ENCODE measurements at places on chromosomes 5 and 9. TPM values are rescaled to one million over a fixed set of nuclear protein-coding genes. Genes with fewer than 3 reads are reported as not detected.

DNA sequence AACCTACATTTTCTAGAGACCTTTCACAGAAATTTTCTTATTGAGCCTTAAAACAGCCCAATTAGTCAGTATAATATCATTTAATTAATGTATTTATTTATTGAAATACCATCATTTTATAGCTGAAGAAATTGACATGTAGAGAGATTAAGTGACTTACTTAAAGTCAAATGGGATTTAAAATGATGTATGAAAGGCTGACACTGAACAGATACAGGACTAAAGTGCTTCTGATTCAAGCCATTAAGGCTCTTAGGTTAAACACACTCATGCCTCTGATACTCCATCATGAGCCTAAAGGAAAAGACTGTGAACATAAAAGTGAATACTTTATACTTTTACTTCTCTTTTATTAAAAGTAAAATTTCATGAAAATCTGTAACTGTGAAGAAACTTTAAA, 12.8 kb downstream of the C9orf72 start:
- no peaks in the 10 kb centered on the region for H3K27me3 ChIP-seq
- no peak for DNase-seq
- peaks cover 16% of the 10 kb centered on the region for H3K36me3 ChIP-seq
- H3K27ac ChIP-seq = no peak overlapping the region
- peaks cover 13% of the 10 kb centered on the region for H3K4me1 ChIP-seq

DNA sequence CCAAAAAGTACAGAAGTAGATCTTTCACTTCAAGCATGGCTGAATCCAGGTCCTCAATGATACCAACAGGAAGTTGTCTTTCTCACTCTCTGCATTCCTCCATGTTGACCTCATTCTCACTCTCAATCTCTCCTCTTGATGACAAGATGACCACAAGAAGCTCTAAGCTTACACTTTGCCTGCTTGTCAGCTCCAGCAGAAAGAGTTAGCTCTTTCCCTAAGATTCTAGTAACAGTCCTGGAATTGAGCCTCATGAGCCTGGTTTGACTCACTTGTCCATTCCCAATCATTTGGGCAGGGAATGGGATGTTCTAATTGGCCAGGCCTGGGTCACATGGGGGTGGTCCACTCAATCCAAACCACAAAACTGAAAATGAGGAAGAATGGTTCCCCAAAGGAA, 3.3 kb upstream of the CLTA start:
- H3K36me3 ChIP-seq = peaks cover 5% of the 10 kb centered on the region
- H3K4me3 ChIP-seq = no peak overlapping the region
- H3K27ac ChIP-seq = no peak overlapping the region
- peaks cover 5% of the 10 kb centered on the region for H3K27me3 ChIP-seq
- H3K4me1 ChIP-seq = peaks cover 16% of the 10 kb centered on the region
- DNase-seq = no peak

GRCh38 chr5:67286006-67286405, 89.4 kb upstream of the CD180 start:
- no peak for DNase-seq
- no peak overlapping the region for H3K27ac ChIP-seq
- H3K27me3 ChIP-seq = no peaks in the 10 kb centered on the region
- H3K4me3 ChIP-seq = no peak overlapping the region

- H3K27ac ChIP-seq = no peak overlapping the region
- DNase-seq = no peak
- H3K27me3 ChIP-seq = peaks cover 2% of the 10 kb centered on the region
- H3K4me1 ChIP-seq = no peaks in the 10 kb centered on the region
Observed at GRCh38 chr5:158117467-158118160, 258.7 kb upstream of the CLINT1 start.

- H3K36me3 ChIP-seq = no peaks in the 10 kb centered on the region
- H3K27me3 ChIP-seq = peaks cover 34% of the 10 kb centered on the region
- no peak for DNase-seq
- H3K4me1 ChIP-seq = no peaks in the 10 kb centered on the region
Observed at GRCh38 chr9:89595646-89596045, 9.2 kb upstream of the GADD45G start.

The HRH2 gene
- 70.4 TPM for total RNA-seq

Measured in activated CD4-positive, alpha-beta T cell treated with anti-CD3 and anti-CD28 coated beads, Interleukin-2, amount 10 ng/mL, durations not matched to agents 24 days and 14 days (primary cell).